ENCODE measurements at places on chromosomes 7 and 10.
A peak's percentile ranks its signal among the peaks of the same experiment; 100 is the strongest.

DNA sequence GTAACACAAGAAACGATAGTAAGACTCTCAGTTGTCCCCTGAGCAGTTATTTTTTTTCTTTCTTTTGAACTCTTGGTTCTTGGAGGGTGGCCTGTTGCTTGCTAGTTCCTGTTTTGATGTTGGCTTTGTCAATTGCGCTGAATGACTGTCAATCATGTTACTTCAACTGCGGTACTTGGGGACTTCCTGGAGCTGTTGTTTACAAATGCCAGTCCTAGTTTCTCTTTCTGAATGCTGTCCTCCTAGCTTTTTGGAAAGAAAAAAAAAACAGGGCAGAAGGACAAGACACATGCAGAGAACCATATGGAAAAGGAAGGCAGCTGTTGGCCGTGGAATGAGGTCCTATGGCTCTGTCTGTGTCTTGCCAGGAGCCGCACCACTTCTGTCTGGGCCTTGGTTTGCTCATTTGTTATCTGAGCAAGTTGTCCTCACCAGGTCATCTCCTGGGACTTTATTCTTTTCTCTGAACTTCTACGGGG is 7.0 kb upstream of the PDCD4 start:
- no peak for DNase-seq

- DNase-seq = no peak
These were observed 2.6 kb upstream of the RPA3 start for GRCh38 chr7:7720750-7721621.

- no peak for DNase-seq
These were observed 446.6 kb upstream of the SORCS1 start for GRCh38 chr10:107611115-107611514.

- no peak for DNase-seq
These were observed 51.6 kb upstream of the IL6 start for GRCh38 chr7:22675421-22675820.

DNA sequence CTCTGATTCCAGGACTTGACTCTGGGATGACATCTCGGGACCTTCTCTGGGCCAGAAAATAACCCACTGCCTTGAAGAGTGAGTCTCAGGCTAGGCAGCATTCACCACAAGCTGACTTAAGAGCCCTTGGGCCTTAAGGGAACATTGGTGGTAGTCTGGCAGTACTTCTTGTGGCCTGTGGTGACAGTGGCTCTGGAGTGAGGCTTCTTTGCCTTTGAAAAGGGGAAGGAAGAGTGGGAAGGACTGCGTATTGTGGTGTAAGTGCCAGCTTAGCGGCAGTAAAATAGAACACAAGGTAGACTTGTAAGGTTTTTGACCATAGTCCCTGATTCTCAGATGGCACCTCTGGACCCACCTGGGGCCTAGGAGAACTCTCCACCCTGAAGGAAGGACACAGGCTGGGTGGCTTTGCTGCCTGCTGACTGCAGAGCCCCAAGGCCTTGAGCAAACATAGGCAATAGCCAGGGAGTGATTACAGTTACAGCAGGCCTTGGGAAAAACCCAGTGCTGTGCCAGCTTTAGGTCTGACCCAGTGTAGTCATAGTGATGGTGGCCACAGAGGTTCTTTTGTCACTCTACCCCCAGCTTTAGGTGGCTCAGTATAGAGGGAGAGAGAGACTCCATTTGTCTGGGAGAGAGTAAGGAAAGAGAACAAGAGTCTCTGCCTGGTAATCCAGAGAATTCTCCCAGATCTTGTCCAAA is 483.9 kb downstream of the SH2D4B start:
- DNase-seq = no peak

GRCh38 chr10:14748441-14748840 is 26.3 kb downstream of the FAM107B start:
- DNase-seq = no peak

GRCh38 chr7:14071045-14071444 is 81.6 kb upstream of the ETV1 start:
- no peak for DNase-seq

- no peak for DNase-seq
These were observed 26.9 kb upstream of the FIGNL1 start for GRCh38 chr7:50476953-50477625.

GRCh38 chr10:69716711-69717560 is 84.8 kb upstream of the COL13A1 start:
- DNase-seq = peak; percentile 22

DNA sequence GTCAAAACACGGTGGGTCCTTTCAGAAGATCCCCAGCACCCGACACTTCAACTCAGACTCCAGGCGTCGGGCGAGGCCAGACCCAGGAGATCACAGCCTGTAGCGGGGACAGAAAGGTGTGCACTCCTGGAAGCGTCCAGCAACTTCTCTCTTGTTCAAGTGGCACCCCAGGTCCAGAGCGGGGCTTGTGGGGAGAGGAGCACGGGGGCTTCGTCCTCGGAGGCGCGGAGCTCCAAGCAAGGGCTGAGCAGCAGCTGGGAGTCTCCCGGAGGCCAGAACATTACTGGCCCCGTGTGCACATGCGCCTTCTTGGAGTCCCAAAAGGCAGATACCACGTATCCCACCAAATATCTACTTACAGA is 54.9 kb downstream of the ZRANB1 start:
- DNase-seq = no peak

DNA sequence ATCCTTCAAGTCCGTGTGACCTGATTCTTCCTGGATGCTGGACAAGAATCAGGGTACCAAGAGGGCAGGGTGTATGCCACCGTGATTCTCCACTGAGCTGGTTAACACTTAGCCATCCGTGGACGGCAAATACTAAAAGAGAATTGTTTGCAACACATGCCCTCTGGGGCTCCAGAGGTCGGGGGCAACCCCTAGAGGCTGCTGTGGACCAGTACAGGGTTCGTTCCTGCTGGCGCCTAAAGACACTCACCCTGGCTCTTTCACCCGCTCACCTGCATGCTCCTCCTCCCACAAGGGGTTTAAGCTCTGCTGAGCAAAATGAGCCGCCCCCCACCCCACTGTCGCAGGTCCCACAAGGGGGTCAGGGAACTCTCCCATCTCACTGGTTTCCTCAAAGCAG is 148.7 kb upstream of the ITGB1 start:
- DNase-seq = no peak

DNA sequence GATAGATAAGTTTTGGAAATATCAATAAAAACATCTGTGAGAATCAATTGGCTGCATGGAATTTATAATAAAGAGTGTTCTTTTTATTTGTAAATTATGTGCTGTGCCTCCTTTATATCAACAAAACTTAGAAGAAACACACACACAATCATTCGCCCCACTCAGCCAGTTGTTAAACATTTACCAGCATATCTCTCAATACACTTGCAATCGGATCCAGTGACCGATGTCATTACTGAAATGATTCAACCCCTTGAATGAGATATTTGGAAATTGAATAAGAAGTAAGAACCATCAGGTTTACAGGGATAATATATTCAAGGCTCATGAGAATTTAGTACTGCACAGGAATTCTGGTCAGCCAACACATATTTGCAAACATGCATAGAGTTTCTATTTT is 35.6 kb downstream of the TAF3 start:
- DNase-seq = no peak

DNA sequence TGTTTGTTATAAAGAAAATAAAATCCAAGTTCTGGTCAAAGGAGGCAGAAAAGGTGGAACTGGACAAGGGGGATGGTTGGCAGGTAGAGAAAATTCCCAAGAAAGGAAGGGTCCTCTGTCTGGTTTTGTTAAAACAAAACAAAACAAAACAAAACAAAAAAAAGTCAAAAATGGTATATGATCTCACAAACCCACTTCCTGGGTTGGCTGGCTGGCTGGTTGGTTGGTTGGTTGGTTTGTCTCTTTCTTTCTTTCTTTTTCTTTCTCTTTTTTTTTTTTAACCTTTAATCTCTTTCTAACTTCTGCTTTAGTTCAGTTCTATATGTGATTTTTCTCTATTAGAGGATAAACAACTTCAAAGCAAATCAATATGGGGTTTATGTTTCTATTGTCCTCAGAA is 41.1 kb upstream of the CPN1 start:
- no peak for DNase-seq

GRCh38 chr7:96017877-96018276 is 245.5 kb downstream of the DYNC1I1 start:
- DNase-seq = peak; percentile 66

- no peak for DNase-seq
These were observed 33.6 kb upstream of the AKR1E2 start for GRCh38 chr10:4792381-4792780.

- no peak for DNase-seq
These were observed 609.6 kb downstream of the PARD3 start for GRCh38 chr10:34205452-34205851.

DNA sequence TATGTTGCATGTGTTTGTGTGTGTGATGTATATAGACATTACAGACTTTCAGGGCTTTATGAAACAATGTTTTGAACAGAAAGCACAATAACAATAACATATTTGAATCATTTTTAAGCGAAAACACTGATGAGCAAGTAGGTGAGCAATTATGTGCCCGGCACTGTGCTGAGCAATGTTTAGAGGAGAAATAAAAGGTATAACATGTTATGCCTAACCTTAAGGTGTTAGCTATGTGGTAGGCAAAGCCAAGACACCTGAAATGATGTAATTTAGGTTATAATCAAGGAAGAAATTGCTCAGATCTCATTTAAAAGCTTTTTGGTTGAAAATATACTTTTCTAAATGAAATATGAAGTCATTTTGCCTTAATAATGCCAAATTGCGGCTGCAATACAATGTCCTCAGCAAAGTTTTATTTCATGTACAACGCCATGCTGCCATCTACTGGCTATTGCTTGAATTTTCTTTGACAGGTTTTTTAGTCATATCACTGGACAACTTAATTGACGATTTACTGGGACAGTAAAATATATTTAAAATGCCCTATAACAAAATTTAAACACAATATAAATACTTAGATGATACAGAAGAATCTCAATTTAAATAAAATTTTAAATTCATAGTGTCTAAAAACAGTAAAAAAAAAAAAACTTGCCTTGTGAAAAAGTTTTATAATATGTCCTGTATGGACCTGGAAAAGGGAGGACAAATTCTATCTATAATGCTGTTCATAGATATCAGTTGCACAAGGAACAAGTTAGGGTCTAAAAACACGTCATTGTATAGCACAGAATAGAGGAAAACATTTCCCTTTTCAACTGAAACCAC is 131.1 kb upstream of the CDK1 start:
- DNase-seq = peak; percentile 21

DNA sequence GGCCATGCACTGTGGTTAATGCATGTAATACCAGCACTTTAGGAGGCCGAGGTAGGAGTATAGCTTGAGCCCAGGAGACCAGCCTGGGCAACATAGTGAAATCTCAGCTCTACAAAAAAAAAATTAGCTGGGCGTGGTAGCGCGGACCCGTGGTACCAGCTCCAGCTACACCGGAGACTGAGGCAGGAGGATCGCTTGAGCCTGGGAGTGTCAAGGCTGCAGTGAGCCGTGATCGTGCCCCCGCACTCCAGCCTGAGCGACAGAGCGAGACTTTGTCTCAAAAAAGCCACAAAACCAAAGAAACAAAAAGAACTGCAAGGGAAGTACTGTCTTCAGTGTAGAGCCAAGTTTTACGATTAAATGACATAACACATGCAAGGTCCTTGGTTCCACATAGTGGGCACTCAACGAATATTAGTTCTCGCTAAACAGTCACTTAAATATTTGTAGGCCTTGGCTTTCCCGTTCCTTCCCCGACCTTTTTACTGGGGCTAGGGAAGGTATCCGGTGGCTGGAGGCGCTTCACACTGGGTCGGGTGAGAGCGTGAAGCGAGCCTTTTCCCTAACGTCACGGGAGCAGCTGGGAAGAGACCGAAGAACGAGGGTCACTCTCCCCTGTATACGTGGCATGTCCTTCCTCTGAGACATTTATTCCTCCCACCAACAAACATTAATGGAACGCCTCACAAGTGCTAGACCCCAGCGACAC is 993 bp upstream of the SND1 start:
- DNase-seq = no peak

- DNase-seq = no peak
These were observed 66.1 kb downstream of the GRID1 start for GRCh38 chr10:86300399-86300925.

GRCh38 chr10:117568334-117568733 is 25.8 kb downstream of the EMX2 start:
- DNase-seq = no peak

GRCh38 chr7:76261931-76262330 is 40.5 kb upstream of the HSPB1 start:
- no peak for DNase-seq

DNA sequence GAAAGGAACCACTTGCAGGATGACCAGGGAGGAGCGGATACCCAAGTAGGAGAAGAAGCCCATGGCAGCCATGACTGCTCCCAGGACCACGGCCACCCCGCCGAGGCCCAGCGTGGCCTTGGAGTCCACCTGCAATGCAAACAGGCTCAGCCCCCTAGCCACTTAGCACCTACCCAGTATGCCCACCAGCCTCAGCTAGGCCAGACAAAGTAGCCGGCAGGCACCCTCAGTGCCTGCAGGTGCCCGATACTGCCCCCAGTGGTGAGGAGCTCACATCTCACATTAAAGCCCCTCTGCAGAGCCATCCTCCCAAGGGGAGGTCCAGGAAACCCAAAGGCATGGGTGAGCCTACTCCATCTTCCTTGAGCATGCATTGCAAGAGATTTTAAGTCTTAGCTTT is 6.6 kb downstream of the NPC1L1 start:
- DNase-seq = no peak

- DNase-seq = no peak
These were observed 79.6 kb downstream of the TNS3 start for GRCh38 chr7:47502240-47502877.

DNA sequence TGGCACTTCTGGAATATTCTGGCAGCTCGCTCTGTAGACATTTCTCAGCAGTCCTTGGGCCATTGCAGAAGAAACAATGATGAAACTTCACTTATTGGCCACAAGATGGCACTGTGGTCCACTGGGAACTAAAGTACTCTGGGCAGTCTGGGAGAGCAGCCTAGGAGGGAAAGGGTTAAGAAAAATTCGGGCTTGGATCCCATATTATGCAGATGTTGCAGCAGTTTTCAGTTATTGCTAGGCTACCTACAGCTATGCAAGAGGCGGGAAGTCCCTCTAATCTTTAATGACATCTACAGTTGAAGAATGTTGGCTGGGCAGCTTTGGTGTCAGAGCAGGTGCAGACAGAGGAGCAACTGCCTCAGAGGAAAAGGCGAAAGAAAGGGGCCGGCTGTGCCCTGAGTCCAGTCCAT is 201.7 kb upstream of the PRSS58 start:
- DNase-seq = peak; percentile 9

DNA sequence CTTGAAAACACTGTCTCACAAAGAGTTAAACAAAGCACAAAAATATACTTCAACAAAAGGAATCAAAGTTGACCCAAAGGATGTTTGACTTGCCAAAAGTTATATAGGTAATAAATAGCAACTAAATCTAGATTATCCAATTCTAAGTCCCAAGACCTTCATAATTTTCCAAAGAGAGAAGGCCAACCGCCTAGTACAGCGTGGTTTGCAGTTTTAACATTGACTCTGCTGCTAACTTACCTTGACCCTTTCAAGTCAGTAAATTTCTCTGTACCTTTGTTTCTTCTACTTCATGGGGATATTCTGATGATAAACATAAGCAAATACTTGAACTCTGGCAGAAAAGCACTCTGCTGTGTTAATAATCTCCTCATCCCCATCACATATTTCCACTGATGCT is 1.9 kb upstream of the GPR22 start:
- no peak for DNase-seq

GRCh38 chr7:113142385-113143119 is 24.2 kb upstream of the SMIM30 start:
- no peak for DNase-seq

GRCh38 chr7:147279964-147280374 is 1163.4 kb downstream of the CNTNAP2 start:
- DNase-seq = peak; percentile 97

GRCh38 chr10:11353006-11353896 is 258.2 kb downstream of the USP6NL start:
- no peak for DNase-seq
